ENCODE measurements at places on chromosomes 6 and 20.
A peak's percentile ranks its signal among the peaks of the same experiment; 100 is the strongest.

- no peak for DNase-seq
Observed at GRCh38 chr6:21259660-21260059, 333.9 kb upstream of the SOX4 start.

- DNase-seq = peak; percentile 57
Observed at GRCh38 chr6:157381631-157382621, 936 bp downstream of the ZDHHC14 start.

GRCh38 chr6:147434516-147434915, 74.0 kb upstream of the SAMD5 start:
- DNase-seq = no peak

- DNase-seq = no peak
Observed at GRCh38 chr6:167898673-167899311, 72.1 kb downstream of the AFDN start.

DNA sequence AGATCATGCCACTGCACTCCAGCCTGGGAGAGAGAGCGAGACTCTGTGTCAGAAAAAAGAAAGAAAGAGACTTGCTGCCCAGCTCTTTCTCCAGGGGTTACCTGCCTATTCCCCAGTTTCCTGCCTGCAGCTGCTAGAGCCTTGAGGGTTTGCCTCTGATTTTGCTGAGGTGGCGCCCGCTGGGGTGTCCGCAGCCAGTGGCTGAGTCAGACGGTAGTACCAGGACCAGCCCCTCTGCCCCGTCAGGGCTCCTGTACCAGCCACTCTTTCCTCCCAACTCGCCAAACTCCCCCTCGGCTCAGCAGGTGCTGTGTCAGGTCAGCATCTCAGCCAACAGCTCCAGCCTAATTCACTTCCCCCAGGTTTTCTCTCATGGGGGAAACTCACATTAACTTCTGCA, 7.4 kb upstream of the LSM14B start:
- no peak for DNase-seq

GRCh38 chr20:19903168-19903811, 113.9 kb upstream of the NAA20 start:
- no peak for DNase-seq

DNA sequence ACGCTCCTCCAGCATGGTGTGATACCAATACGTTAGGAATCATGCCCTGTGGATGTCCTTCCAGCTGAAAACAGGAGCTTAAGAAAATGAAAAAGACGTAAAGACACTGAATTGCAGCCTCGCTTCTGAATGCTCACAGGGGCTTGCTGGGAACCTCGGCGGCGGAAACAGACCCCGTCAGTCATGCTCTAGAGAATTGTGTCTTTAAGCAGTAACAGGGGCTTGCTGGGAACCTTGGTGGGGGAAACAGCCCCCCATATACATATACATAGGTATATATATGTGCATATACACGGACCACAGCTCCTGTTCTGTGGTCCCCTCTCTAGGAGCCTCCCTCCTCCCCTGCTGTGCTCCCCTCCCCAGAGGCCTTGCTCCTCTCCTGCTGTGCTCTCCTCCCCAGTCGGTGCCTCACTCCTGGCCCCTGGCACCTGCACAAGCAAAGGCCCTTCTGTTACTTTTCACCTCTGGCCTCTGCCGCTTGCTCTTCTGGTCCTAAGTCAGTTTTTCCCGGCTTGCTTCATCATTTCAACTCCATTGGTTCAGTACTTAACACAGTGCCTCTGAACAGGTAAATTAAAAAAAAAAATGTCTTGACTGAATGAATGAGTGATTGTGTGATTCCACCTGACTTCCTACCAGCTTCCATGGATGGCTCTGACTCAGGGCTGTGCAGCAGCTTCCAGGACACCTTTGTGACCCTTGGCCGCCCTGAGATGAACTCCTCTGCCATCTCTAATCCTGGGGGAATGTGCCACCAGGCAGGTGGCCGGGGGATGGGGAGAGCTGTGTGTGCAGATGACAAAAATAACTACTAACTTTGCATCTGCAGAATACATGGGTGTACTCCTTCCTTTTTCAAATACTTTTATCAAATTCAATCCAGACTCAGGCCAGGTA, 246.1 kb downstream of the SMOC2 start:
- DNase-seq = no peak

DNA sequence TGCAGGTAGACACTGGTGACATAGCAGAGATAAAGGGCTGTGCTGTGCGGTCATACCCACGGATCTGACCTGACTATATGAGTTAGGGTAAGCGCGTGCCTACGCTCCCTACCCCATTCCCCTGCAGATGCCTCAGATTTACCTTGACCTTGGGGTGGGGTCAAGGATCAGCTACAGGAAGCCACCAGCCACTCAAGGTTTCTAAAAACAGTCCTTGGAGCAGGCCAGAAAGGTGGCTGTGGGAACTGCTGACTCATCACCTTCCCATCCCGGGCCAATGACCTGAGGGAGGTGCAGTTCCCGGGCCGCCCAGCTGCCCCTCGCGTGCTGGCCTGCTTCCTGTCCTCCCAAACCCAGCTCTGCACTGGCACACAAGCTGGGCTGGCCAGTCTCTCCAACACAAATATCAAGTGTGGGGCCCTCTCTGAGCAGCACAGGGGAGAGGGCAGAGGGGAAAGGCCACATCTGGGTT, 23.0 kb downstream of the KCNK5 start:
- DNase-seq = no peak

GRCh38 chr6:125301435-125302391, at the start of gene HDDC2:
TSS of gene HDDC2 (minus strand) at chr6:125301967. CDS start at chr6:125301932, 35 bp downstream.
- peak; percentile 59 for DNase-seq

DNA sequence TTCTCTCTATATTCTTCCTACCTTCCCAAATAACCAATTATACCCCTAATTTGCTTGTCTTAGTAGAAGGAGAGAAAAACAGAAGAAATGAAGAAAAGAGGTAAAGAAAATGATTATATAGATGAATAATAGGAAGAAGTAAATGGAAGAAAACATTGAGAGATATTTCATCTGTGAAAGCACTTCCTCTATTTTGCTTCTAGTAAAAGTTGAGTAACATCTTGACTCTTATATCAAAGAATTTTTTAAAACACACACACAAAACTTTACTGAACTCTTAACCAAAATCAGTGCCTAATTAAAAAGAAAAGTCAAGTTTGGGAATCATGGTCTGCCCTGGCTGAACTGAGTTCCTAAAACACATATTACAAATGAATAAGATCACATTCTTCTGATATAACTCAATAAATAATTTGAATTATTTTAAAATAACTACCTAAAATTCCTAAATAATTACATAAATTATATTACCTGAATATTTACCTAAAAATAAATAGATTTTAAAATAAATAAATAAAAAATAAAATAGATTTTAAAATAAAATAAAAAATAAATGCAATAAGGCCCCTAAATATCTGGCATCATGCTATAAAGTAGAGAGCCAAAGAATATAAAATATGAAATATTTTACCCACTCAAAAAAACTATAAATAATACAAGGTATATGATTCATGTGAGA, 8.8 kb downstream of the SLC17A2 start:
- DNase-seq = no peak

GRCh38 chr6:149628875-149629510, 19.5 kb downstream of the KATNA1 start:
- DNase-seq = no peak

DNA sequence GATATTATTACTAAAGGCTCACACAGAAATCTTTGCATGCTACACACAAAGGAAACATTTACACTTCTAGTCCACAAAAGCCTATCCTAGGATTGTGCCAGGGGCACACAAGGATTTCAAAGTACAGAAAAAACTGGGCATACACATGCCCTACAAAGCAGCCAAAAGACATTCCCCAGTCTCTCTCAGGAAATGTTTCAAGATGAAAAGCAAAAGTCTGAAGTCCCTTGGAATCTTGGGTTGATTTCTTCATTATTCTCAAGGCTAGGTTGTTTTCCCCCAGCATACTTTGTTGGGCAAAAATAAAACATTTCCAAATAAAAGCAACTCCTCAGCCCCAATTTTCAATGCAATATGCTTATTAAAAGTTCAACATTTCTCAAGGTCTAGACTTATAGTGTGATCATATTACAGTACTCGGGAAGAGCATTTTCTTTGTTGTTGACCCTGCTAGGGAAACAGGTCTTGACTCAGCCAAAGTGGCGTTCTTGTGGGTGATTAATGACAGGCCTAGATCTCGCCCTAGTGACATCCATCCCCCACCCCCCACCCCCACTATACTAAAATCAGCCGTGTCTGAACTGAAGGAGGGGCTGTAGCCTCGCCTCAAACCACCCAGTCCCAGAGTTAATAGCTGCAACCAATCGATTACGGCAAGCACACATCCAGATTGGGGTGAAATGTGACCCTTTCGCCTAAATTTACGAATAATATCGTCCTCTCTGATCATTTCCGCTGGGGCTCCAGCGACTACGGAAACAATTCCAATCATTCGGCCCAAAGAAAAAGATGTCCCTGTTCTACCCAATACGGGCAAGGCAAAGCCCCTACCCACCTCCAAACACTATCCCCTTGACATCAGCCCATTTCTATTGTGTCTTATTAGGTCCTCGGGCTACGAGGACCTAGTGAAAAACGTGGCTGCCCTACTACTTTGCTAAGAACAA, 1.4 kb downstream of the AKIRIN2 start:
- peak; percentile 8 for DNase-seq

GRCh38 chr6:27512525-27512924, 39.6 kb upstream of the ZNF184 start:
- no peak for DNase-seq

DNA sequence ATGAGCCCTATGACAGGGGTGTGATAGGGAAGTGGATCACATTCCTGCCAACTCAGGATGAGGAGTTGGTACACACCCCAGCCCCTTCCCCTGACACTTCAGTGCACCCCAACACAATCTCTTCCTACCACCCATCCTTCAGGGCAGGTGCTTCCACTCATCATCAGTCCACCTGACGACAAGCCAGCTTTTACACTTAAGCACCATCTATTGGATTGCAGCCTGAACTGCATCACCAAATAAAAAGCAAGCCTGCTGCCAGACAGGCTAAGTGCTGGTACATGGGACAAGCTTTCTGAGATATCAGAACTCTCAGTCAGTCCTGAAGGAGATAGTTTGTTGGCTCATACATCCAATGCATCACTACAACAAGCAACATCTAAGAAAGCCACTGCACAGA, 69.0 kb upstream of the TMEM200A start:
- DNase-seq = no peak

DNA sequence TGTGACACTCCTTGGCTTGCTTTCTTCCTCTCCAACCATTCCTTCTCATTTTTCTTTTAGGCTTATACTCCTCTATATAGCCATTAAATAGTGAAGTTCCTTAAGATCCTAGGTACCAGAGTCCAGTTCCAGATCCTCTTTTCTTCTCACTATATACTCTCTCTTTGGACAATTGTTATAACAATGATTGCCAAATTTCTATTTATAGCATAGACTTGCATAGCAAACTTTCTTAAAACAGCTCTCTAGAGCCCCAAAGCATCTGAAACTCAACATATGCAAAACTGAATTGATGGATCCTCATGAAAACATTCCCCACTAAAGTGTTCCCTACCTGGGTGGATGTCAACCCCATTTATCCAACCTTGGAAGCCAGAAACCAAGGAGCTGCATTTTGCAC, 13.4 kb downstream of the PHIP start:
- DNase-seq = no peak

GRCh38 chr20:59676851-59677182, 72.5 kb downstream of the PHACTR3 start:
- DNase-seq = no peak

DNA sequence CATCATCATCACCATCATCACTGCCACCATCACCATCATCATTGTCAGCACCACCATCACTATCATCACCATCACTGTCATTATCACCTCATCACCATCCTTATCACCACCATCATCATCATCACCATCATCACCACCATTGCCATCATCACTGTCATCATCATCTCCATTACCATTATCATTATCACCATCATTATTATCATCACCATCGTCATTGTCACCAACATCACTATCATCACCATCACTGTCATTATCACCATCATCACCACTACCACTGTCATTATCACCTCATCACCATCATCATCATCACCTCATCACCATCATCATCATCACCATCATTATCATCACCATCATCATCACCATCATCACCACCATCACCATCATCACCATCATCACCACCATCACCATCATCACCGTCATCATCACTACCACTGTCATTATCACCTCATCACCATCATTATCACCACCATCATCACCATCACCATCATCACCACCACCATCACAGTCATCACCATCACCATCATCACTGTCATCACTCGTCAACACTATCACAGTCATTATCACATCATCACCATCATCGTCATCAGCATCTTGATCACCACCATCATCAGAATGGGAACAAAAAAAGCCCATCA, 191.1 kb downstream of the TTLL2 start:
- no peak for DNase-seq

GRCh38 chr20:18727032-18727508, 86.5 kb upstream of the SCP2D1 start:
- no peak for DNase-seq
